ENCODE measurements at places on chromosomes 4 and X.

DNA sequence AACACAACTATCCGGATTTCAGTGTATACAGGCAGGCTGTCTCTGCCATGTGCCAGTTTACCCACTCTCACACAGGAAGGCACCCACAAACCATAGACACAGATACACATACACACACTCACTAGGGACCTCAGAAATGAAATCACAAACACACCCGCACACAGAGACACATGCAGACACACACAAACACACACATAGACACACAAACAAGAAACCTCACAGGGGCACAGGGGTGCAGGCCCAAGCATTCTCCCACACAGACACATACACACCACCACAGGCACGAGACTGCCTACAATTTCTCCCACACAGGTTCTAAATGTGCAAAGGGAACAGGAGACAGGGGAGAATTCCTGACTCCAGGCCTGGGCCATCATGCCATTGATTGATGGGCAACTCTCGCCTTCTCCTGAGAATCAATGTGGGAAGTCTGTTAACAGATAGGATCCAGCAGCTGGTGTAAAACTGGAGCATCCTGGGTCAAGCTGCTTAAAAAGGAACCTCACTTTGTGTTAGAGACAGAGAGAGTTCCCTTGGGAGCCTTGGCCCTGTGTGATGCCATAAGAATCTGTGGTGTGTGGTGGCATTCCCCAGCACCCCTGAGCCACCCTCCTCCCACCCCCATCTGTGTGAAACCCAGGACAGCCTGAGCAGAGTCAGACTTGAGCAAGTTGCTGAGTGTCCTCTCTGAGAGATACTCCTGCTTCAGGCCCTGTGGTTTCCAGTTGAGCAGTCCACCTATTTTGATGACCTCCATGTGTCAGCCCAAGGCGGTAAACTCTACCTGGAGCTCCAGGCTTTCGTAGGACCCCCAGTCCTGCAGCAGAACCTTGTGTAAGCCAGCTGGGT, 33.9 kb downstream of the NBDY start:
- DNase-seq, result no peak

GRCh38 chr4:98516042-98516440, 142.4 kb downstream of the TSPAN5 start:
- DNase-seq, result no peak

GRCh38 chr4:54879576-54879975, 221.8 kb downstream of the KIT start:
- DNase-seq, result no peak

DNA sequence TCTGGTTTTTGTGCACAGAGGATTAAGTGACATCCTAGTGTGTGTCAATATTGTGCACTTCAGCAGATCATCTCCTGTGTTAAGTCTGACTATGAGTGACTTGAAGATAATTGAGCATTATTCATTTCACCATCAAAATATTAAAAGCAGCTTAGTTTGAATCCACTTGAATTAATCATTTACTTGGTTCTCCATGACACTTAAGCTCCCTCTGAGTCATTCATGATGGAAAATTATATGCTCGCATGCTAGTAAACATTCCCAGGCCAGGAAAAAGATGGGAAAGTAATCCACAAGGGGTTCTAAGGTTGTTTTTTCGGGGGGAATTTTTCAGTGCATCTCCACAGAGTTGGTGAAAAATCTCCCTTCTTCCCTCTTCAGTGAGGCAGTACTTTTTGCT, 97.2 kb upstream of the EOLA2 start:
- DNase-seq, result no peak

GRCh38 chrX:27679281-27679680, 89.1 kb downstream of the DCAF8L2 start:
- no peak for DNase-seq

DNA sequence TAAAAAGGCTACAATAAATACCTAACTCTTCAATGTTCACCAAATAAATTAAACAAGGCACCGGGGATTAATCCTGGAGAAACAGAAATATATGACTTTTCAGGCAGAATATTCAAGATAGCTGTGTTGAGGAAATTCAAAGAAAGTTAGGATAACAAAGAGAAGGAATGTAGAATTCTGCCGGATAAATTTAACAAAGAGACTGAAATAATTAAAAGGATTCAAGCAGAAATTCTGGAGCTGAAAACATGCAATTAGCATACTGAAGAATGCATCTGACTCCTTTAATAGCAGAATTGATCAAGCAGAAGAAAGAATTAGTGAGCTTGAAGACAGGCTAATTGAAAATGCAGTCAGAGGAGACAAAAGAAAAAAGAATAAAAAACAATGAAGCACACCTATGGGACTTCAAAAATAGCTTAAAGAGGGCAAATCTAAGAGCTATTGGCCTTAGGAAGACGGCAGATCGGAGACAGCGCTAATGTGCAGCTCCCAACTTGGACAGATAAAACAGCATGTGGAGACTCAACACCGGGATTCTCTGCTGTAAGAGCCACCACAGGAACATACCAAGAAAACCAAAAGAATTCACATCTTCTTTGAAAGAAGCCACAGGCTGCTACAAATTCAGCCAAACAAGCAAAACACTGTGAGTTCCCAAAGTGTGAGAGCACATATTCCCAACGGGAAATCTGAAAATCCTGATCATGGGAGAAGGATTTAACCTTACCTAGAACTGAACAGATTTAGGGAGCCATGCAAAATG, 1290.9 kb downstream of the PCDH18 start:
- no peak for DNase-seq

DNA sequence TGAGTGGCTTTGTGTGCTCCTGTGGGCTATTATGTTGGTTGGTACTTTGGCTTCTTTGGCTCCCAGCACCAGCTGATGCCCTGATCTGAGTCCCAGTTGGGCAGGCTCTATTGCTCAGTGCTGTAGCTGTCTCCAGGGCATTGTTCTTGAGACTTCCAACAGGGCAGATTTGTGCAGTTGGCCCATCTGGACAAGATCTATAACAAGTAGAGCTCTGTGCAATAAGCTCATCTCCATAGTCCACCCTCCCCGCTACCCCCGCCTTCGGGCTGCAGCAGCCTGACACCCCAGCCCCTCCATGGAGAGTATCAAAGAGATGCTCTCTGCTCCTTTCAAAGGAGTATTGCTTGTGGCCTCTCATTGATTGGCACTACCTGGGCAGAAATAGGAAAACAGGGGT, 5.8 kb upstream of the TMEM31 start:
- no peak for DNase-seq

All from B cell (primary cell).